ENCODE measurements at places on chromosomes 4 and X. TPM values are rescaled to one million over a fixed set of nuclear protein-coding genes. Genes with fewer than 3 reads are reported as not detected.

Gene GABRQ
- not detected for total RNA-seq

Gene OPHN1
- total RNA-seq: 0.33 TPM

Gene IL21
- total RNA-seq: 35.0 TPM

GRCh38 chrX:2466876-2467656 is 33.7 kb downstream of the DHRSX start:
- no peak for DNase-seq

- no peak for DNase-seq
These were observed 36.0 kb upstream of the STS start for GRCh38 chrX:7111518-7111917.

Measured in activated T-cell treated with anti-CD3 and anti-CD28 coated beads, Interleukin-2, amount 50 U/mL, for 4 hours (primary cell).